Fibroblast of mammary gland (primary cell): ENCODE measurements at places on chromosomes 5 and 9.
A peak's percentile ranks its signal among the peaks of the same experiment; 100 is the strongest.

DNA sequence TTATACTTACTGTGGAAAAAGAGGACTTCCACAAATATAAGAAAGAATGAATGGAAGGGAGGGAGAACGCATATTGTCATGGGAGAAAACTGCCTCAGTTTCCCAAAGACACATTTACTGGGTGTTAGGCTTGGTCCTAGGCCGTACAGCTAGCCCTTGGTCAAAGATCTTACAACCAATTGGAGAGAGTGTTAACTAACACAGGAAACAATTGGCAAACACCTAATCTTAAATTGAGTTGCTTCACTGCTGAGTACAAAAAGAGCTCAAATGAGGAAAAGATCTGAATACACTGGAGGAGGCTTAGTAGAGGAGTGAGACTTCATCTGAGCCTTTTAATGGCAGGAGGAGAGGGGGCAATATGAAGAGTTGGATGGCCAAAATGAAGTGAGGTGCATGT, 161.7 kb downstream of the GLIS3 start:
- no peak for DNase-seq

DNA sequence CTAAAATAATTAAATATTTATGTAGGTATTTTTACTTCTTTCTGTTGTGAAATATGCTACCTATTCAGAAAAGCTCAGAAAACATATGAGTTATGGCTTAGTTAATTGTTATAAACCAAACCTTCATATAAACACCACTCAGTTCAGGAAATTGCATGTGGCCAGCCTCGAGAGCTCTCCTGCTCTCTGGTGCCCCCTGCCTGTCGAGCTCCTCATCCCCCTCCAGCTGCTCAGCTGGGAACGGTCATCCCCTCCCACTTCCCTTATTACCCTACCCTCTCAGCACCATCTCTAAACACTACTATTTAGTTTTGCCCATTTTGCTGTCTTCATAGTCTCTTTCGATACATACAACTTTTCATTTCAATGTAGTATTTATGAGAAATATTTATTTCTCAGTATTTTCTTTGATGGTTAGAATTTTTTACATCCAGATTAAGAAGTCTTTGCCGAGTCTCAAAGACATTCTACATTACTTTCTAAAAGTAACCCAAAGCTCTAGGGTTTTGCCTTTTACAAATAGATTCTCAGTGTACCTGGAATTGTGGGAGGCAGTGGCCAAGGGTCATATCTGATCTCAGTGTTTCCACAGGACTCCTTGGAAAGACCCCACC, 51.2 kb upstream of the SEMA4D start:
- peak; percentile 58 for DNase-seq

GRCh38 chr5:6326776-6327175, 51.6 kb downstream of the MED10 start:
- DNase-seq, result no peak

- DNase-seq, result no peak
These were observed 10.2 kb upstream of the TMED7 start for GRCh38 chr5:115636008-115636407.

- DNase-seq, result no peak
These were observed 375.9 kb downstream of the KIF4B start for GRCh38 chr5:155389498-155389897.

GRCh38 chr5:84696651-84697050, 312.0 kb upstream of the EDIL3 start:
- DNase-seq, result peak; percentile 9

GRCh38 chr5:78808380-78808779, 159.8 kb upstream of the LHFPL2 start:
- no peak for DNase-seq

DNA sequence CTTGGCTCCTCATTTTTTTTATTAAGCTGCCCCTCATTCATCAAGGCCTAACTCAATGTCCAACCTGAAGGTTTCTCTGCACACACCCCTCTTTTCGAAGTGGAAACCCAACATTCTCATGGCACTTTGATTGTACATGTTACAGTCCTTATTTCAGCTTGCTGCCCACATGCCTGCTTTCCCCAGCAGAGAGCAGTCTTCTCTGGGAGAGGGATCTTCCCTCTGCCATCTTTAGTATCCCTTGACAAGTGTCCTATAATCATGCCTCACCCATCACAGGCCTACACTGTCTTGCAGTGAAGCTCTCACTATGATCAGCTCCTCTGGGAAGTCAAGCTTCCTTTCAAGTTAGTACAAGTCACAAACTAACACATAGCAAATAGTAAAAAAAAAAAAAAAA, 175.1 kb downstream of the ACER2 start:
- no peak for DNase-seq

DNA sequence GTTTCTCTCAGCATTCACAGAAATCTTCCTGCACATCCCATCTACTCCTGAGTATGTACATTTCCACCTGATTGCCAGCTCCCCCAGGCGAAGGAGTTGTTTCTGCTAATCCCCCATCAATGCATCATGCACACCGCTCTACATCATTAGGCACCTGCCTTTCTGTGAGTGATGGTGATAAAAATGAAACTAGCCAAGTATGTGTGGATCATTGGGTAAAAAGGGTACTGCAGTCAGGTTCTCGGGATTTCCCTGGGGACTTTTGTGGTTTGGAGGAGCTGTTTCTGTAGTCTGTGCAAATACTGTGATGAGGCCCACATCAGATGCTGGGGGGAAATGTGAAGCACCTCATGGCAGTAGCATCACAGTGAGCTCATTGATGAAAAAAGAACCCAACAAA, 30.4 kb downstream of the CAMK4 start:
- peak; percentile 53 for DNase-seq

- no peak for DNase-seq
These were observed 158.0 kb downstream of the BAAT start for GRCh38 chr9:101226803-101227202.

GRCh38 chr9:133932181-133932580, 59.9 kb downstream of the VAV2 start:
- no peak for DNase-seq

DNA sequence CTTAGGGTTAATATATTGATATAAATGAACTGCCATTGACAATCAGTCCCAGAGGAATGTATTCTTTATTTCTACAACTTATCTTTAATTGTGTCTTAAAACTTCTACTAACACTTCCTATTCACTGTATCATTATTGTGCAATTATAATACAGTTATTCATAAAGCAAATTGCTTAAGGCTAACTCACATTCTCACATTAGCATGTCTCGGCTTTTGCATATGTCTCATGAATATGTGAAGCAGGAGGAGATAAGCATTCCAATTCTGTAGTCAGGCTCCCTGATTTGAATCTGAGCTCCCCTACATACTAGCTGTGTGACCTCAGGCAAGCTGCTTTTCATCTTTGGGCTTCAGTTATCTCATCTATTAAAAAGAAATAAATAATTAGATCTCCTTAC, 45.4 kb downstream of the PLGRKT start:
- no peak for DNase-seq

- no peak for DNase-seq
These were observed 15.7 kb downstream of the ERCC6L2 start for GRCh38 chr9:95891067-95891671.

DNA sequence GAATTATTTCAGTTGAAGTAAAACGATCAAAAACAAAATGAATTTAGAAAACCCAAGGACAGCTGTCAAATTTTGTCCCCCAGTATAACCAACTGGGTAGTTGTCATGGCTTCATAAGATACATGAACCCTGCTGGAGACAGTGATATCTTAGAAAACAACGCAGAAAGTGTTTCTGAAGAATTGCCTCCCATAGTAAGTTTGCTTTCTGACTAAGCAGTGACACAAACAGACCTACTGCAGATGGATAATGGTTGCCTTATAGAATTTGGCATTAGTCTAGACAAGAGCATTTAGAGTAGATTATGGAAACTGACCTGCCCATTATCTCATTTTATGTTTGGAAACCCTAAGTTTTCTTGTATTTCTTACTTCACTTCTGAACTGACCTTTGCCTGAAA, 187.7 kb upstream of the KCNN2 start:
- DNase-seq, result no peak

DNA sequence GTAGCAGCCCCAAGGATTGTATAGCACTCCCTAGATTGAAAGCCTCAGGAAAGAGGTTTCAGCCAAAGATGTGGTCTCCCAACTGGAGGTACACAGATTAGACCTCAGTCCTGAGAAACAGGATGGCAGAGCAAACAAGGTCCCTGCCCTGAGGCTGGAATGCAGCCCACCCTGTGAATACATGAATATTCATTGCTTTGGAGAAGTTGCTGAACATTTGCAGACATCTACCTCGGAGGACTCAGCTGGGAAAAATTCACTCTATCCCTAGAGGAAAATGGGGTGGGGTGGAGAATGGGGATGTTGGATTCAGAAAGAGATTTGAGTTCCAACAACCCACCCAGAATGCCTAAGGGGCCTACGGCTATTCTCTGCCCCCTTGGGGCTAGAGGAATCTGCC, 129.4 kb downstream of the SLIT3 start:
- no peak for DNase-seq

GRCh38 chr9:91012933-91013841, 211.6 kb downstream of the SYK start:
- DNase-seq, result no peak

GRCh38 chr5:66013397-66013796, 87.0 kb downstream of the ERBIN start:
- no peak for DNase-seq

- no peak for DNase-seq
These were observed 32.0 kb downstream of the PLPP1 start for GRCh38 chr5:55502759-55503158.

DNA sequence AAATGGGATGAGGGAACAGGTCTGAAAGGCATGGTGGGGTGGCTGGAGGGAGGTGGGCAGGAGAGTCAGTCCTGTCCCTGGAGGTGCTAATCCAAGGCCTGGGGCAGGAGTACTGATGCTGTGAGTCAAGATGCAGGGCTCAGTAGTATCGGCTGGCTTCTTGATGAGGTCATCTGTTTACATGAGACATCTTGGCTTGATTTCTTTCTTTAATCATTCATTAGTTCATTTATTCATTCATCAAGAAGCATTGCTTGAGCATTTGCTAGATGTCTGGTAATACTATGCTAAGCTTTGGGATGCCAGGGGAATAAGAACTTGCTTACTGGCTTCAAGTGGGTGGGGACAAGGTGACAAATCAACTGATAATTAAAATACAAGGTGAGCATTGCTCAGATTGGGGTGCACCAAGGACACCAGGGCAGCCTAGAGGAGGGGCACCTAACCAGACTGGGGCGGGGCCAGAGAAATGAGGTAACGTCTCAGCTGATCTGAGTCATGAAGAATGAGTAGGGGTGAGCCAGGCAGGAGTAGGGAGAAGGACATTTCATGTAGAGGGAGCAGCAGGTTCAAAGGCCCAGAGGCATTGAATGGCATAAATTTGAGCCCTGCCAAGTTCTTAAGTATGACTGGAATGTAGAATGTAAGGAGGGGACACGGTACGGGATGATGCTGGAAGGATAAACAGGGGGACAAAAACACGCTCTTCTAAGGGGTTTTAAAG, 88.8 kb downstream of the EGFLAM start:
- peak; percentile 25 for DNase-seq

- DNase-seq, result no peak
These were observed 586.9 kb downstream of the RAB3C start for GRCh38 chr5:59169768-59170150.

DNA sequence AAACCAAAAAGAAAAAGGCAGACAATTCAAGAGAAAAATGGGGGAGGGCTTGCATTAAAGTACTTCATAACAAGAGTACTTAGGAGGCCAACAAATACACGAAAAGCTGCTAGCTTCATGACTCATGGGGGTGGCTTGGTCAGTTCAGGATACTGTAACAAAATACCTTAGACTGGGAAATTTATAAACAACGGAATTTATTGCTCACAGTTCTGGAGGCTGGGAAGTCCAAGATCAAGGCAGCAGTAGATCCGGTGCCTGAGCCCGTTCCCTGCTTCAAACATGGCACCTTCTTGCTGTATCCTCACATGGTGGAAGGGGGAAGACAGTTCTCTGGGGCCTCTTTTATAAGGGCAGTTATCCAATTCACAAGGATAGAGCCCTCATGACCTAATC, 111.4 kb downstream of the C9orf50 start:
- peak; percentile 95 for DNase-seq

GRCh38 chr9:18235181-18235908, 238.6 kb upstream of the ADAMTSL1 start:
- no peak for DNase-seq

DNA sequence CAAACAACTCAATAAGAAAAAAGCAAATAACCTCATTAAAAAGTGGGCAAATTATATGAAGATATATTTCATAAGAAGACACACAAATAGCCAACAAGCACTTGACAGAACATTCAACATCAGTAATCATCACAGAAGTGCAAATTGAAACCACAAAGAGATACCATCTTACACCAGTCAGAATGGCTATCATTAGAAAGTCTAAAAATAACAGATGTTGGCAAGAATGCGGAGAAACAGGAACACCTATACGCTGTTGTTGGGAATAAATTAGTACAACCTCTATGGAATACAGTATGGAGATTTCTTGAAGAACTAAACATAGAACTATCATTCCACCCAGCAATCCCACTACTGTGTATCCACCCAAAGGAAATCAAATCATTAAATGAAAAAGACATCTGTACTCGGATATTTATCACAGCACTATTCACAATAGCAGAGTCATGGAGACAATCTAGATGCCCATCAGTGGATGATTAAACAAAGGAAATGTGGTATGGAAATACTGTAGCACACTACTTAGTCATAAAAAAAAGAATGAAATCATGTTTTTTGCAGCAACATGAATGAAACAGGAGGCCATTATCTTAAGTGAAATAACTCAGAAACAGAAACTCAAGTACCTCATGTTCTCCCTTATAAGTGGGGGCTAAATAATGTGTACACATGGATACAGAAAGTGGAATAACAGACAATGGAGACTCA, 106.8 kb upstream of the FST start:
- peak; percentile 29 for DNase-seq

DNA sequence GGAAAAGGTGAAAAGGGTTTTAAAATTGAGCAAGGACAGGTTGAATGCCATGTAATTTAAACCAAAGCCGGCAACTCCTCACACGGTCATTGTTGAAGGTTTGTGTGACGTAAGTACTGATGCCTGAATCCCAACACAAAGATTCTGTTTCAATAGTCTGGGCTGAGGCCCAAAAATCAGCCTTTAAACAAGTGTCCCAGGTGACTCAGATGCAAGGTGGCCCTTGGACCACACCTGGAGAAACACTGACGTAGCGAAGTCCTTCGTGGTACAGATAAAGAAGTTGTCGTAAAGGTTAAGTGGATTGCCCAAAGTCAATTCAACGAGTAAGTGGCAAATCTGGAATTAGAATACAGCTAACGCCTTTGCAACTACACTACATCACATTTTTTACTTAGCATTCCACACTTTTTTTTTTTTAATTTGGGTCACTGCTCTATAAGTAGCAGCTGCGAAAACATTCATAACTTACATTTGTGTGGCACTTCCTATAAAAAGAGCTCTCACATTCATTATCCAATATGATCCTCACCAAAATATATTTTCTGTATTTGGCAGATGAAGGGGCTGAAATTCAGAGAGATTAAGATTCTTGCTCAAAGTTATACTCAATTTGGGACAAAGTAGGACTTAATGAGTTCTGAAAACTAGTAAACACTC, 111.3 kb downstream of the LPAR1 start:
- DNase-seq, result no peak
